ENCODE measurements at places on chromosomes 16 and 17.
A peak's percentile ranks its signal among the peaks of the same experiment; 100 is the strongest.

- no peak for DNase-seq
These were observed 308.3 kb downstream of the FOXL1 start for GRCh38 chr16:86886651-86887050.

DNA sequence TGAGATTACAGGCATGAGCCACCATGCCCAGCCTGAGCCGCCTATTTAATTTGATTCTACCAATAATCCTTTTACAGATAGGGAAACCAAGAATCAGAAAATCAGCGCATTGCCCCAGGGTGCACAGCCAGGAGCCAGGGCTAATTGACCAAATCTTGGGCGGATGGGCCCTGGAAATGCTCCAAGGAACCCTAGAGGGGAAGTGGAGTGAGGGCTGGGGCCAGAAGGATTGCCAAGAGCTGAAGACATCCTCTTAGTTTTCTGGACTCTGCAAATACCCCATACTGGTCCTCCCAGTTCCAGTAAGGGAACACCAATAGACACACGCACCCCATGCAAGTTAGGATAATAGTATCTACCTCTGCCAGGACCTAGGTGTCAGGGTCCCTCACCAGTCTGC lies 3.8 kb downstream of the FHOD1 start:
- no peak for DNase-seq

GRCh38 chr17:50976951-50977472 lies 110.9 kb upstream of the TOB1 start:
- DNase-seq, result no peak

GRCh38 chr16:8519179-8519578 lies 71.1 kb downstream of the TMEM114 start:
- DNase-seq, result no peak

GRCh38 chr17:4881761-4882555 lies 17.4 kb upstream of the C17orf107 start:
- peak; percentile 73 for DNase-seq

GRCh38 chr17:82188001-82188961 lies 24.4 kb downstream of the CCDC57 start:
- no peak for DNase-seq

DNA sequence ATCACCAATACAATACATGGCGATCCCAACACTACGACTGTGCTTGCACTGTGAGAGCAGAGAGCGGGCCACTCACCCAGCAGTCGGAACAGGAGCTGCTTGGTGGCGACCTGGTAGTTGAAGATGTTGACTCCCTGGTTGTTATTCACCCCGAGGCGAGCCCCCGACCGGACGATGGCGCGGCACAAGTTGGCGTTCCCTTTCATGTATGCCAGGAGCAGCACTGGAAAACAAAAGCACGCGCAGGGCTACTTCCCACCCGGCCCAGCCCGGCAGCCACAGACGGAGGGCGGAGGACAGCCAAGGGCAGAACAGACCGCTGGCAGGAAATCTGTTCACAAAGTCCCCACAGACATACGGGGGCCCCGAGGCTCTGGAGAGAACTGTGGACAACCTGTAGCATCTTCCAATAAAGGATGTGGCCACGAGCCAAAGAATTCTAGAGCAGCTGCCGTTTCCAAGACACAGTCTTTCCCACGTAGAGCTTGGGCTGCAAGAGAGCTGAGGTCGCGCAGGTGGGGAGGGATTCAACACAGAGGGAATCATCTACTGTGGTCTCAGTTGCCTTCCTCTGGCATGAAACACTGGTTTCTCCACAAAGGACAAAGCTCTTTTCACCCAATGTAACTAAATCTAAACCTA lies 27.8 kb downstream of the CYB5D2 start:
- no peak for DNase-seq

GRCh38 chr17:78735832-78736525 lies 46.1 kb downstream of the CYTH1 start:
- no peak for DNase-seq

DNA sequence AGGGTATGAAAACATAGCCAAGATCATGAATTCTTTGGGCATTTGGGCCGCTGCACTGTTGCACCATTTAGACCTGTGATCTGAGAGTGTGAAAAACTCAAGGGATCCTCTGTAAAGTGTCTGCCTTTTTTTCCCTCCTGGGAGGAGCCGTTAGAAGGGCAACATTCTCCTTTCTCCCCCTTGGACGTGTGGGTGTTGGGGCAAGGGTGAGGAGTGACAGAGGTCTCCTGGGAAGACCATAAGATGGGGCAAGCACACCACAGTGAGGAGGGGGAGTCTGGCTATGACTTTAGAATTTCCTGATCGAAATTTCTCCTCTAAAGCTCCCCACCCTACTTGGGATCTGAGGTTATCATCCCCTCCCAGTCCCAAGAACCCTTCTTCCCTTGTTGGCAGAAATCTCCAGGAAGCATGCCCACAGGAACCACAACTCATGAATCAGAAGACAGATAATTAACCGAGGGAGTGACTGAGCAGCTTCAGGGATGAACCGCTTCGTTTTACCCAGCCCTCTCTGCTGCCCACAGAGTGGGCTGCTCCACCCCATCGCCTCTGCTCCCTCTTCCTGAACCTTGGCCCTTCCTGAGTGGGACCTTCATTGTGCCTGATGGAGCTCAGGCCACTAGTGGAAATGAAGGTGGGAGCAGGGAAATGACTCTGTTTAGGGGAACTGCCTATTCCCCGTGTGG lies 4.2 kb downstream of the ITGB3 start:
- DNase-seq, result no peak

GRCh38 chr16:85037050-85037410 lies 9.4 kb downstream of the KIAA0513 start:
- DNase-seq, result no peak

DNA sequence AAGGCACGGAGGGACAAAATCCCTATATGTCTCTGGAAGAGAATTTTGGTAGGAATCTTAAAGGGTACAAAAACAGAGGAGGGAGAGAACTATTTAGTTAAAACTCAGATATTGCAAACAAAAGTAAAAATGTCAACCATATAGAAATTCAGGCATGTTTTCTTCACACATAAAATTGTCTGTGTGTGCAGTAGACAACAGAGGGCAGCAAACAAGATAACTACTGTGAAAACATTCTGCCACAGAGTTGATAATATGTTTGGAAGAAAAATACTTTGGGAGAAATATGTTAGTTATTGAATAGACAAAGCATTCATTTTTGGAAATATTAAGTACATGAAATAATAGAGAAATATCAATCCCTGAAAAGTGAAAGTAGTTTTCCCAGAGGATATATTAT lies 56.2 kb downstream of the SNX11 start:
- no peak for DNase-seq

DNA sequence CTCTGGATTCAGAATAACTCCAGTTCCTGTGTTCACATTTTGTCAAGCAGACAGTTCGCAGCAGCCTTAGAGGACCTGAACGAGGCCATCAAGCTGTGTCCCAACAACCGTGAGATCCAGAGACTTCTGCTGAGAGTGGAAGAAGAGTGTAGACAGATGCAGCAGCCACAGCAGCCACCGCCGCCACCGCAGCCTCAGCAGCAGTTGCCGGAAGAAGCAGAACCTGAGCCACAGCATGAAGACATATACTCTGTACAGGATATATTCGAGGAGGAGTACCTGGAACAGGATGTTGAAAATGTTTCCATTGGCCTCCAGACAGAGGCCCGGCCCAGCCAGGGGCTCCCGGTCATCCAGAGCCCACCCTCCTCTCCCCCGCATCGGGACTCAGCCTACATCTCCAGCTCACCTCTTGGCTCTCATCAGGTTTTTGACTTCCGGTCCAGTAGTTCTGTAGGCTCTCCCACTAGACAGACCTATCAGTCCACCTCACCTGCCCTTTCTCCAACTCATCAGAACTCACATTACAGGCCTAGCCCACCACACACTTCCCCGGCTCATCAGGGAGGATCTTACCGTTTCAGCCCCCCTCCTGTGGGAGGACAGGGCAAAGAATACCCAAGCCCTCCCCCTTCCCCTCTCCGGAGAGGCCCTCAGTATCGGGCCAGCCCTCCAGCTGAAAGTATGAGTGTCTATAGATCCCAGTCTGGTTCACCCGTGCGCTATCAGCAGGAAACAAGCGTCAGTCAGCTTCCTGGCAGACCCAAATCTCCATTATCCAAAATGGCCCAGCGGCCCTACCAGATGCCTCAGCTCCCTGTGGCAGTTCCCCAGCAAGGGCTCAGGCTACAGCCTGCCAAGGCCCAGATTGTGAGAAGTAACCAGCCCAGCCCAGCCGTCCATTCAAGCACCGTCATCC lies 25.9 kb downstream of the CYB561 start:
- DNase-seq, result no peak

GRCh38 chr17:67628580-67629013 lies 89.1 kb upstream of the NOL11 start:
- DNase-seq, result no peak

- no peak for DNase-seq
These were observed 66.1 kb upstream of the NLK start for GRCh38 chr17:27976331-27976730.

DNA sequence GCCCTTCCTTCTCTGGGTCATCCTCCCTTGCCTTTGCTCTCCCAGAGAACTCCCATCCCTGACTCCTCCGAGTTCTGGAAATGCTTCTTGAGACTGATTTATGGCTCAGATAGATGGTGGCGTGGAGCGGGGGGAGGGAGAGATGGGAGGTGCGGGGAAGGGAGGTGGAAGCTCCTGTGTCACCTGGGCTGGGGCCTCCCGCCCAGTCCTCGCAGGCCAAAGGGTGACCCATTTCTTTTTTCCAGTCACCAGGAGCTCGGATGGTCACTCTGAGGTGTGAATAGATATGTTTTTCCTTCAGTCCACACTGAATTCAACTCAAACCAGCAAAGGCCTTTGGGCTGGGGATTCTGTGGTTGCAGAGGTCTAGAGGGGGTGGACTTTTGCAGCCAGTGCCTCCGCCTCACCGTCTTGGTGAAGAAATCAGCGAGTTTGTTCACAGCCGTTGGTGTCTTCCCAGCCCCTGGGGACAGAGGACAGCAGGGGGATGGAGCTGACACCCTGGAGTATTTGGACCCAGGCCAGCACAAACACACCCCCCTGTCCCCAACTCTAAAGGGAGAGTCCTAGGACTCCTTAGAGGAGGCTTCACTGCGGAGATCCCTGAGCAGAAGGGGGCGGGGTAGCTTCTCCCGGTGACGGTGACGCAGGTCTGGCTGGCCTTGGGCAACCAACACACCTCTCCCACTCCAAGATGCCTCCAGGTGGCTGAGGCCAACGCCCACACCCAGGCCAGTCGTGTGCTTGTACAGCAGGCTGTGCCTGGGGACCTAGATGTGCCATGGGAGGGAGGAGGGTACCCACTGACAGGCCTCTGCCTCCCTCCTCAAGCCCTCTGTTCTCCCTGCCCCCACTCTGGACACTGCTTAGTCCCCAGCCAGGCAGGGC lies 80.6 kb downstream of the AMFR start:
- no peak for DNase-seq

DNA sequence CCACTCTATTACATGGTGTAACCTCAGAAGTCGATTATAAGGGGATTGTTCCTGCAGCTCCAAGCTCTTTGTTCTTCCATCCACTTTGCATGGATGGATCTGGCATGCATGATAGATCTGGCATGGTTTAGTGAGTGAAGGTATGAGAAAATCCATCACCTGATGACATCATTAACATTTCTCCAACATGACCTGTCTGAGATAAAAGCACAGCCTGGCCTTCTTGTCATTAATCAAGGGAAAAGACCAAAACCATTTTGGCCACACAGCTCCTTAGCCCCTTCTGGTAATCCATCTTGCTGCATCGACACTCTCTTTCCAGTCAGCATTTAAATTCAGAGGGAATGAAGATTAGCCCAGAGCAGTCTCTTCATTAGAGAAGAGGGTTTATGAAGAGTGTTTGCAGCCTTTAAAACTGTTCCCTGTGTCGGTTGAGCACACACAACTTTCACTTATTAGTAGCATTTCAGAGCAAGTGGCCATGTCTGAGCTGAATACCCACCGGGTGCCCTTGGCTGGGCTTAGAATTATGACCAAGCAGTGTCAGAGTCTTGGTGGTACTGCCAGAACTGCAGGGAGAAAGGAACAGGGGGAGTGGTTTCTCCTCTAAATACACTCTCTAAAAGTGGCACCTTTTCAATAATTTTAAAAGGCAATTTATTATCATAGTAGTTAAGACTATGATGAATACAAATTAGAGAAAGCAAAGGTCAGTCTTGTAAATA lies 246.0 kb downstream of the HAPSTR1 start:
- no peak for DNase-seq

DNA sequence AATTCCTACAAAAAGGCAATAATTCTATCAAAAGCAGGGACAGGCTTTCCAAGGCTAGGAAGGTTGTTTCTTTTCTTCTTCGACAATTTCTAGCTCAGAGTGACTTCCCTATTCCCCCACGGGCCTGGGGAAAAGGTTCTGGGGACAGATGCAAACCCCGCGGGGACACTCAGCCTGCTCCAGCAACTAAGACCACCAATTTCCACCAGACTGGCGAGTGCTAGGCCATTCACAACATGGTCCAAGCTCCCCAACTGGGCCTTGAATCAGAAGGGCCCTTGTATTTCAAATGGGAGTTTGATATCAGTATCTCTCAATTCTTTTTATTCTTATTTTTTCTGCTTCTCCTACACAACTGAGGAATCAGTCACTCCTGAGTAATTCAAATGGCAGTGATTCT lies 86.7 kb downstream of the USP31 start:
- DNase-seq, result no peak

GRCh38 chr16:707062-707538 lies 1.5 kb upstream of the FBXL16 start:
- DNase-seq, result no peak

GRCh38 chr16:81818568-81818896 lies 39.4 kb downstream of the PLCG2 start:
- no peak for DNase-seq

DNA sequence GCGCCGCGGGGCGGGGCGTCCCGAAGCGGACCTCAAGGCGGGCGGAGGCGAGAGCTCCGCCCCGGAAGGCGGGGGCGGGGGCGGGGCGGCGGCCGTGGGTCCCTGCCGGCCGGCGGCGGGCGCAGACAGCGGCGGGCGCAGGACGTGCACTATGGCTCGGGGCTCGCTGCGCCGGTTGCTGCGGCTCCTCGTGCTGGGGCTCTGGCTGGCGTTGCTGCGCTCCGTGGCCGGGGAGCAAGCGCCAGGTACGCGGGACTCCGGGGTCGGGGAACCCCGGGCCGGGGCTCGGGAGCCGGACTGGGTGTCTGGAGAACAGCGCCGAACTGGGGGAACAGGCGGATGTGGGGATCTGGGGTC lies at the start of gene TNFRSF12A:
Gene TNFRSF12A (plus strand): TSS at position 122 of the 357 bp plus-strand sequence. CDS start 30 bp downstream, at position 152.
- DNase-seq, result peak; percentile 61

DNA sequence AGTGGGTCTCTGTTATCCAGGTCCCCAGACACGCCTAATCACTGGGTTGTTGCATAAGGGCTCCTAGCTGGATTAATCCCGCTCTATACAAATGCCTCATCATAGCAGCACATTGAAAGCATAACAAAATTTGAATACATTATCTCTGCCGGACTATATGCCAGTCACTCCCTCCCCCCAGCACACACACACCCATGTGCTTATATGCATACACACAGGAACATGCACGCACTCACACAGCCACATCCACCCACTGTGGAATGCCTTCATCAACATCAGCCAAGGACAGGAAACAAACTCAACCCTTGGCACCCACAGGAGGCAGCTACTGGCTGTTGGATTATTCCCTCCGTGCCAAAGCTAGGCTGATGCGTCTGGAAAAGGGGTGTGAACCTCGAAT lies 3.5 kb upstream of the CDH13 start:
- DNase-seq, result no peak

- no peak for DNase-seq
These were observed 19.9 kb downstream of the TNRC6A start for GRCh38 chr16:24749310-24749709.

All from stimulated activated CD4-positive, alpha-beta T cell treated with anti-CD3 and anti-CD28 coated beads, Interleukin-4, amount 100 ng/mL, for 1 hour (primary cell).